Cardiac atrium fibroblast (primary cell): ENCODE measurements at places on chromosomes 4 and X. TPM values are rescaled to one million over a fixed set of nuclear protein-coding genes. Genes with fewer than 3 reads are reported as not detected.

The SMIM43 gene
- 1.1 and 2.1 TPM in 2 replicates for total RNA-seq

The LGI2 gene
- total RNA-seq = 0.81 TPM in 1 of 2 replicates, not detected in the other

The TASL gene
- total RNA-seq = not detected in 2 replicates

The SLC6A14 gene
- not detected in 2 replicates for total RNA-seq

The HSFX2 gene
- 0.16 TPM in 1 of 2 replicates, not detected in the other for total RNA-seq

The LPAR4 gene
- total RNA-seq = not detected in 2 replicates

The SHOX gene
- total RNA-seq = not detected in 2 replicates

The KLHL13 gene
- 3.2 and 5.1 TPM in 2 replicates for total RNA-seq

The ZNF157 gene
- not detected in 2 replicates for total RNA-seq
